Smooth muscle cell of the brain vasculature (primary cell): ENCODE measurements at places on chromosomes 1 and 21.

- no peak for DNase-seq
These were observed 30.6 kb downstream of the KCND3 start for GRCh38 chr1:111958851-111959250.

GRCh38 chr1:30413606-30414005 lies 309.8 kb downstream of the MATN1 start:
- DNase-seq, result no peak

DNA sequence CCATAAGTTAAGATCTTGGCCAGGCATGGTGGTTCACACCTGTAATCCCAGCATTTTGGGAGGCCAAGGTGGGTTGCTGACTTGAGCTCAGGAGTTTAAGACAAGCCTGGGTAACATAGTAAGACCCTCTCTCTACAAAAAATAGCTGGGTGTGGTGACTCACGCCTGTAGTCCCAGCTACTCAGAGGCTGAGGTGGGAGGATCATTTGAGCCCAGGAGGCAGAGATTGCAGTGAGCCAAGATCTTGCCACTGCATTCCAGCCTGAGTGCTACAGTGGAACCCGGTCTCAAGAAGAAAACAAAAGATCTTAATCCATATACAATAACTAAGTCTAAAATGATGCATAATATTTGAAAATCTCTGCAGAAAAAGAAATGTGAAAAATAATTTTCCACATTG lies 165.5 kb upstream of the NR5A2 start:
- no peak for DNase-seq

DNA sequence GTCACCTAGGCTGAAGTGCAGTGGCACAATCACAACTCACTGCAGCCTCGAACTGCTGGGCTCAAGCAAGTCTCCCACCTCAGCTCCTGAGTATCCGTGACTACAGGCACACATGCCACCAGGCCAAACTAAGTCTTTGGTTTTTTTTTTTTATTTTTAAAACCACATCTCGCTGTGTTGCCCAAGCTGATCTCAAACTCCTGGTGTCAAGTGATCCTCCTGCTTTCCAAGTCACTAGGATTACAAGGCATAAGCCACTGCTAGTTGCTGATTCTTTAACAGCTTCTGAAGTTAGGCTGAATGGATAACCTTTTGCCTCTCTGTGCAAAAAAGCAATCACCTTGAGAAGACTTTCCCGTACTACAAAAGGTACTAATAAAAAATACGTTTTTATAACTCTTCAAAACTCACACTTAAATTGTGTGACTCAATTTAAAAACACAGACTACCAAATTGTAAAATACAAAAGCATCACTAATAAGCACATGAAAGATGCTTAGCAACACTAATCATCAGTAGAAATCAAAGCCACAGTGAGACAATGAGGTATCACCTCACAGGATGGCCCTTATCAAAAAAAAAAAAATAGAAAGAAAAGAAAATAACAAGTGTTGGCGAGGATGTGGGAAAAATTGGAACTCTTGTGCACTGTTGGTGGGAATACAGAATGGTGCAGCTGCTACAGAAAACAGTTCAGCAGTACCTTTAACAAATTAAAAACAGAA lies 40.3 kb downstream of the PTPN14 start:
- no peak for DNase-seq

DNA sequence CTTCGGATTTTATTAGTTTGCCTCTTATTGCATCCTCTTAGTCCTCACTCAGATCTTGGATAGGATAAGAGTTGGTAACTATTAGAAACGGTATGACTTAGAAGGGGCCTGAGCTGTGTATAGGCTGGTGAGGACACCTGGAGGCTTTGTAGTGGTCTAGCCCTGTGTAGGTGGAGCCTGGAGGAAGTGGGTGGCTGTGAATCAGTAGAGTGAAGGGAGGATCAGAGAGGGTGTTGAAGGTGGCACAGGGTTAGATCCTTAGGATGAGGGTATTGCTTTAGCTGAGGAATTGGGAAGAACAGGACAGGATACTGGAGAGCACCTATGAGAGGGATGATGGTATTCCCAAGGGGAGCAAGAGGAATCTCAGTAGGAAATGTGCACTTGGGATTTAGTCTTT lies 5.7 kb downstream of the VANGL1 start:
- no peak for DNase-seq

DNA sequence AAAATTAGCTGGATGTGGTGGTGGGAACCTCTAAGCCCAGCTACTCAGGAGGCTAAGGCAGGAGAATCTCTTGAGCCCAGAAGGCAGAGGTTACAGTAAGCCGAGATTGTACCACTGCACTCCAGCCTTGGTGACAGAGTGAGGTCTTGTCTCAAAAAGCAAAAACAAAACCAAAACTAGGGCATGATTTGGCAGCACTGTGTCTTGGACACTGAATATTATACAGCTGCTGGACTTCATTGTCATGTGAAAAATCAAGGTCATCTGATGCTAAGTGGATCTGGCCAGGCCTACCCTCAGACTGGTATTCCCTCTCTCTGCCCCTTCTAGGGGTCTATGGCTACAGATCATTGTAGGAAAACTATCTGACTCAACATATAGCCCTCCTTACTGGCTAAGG lies 55.2 kb upstream of the MRPS6 start:
- DNase-seq, result no peak

DNA sequence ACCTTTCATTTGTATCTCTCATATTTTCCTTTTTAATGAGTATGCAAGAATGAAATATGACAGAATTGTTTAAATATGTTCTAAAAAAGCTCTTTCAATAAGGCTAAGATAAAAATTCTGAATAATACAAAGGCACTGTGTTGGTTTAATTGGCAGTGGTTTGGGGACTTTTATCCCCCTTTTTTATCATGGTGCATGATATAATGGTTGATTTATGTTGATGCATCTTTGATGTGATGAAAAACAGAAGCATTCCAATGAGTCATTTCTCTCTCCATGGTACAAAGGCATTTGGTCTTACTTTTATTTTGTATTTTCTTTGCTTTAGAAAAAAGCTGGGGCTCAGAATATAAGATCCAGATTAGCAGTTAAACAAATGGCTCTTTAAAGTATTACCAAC lies 127.2 kb upstream of the GREM2 start:
- no peak for DNase-seq

DNA sequence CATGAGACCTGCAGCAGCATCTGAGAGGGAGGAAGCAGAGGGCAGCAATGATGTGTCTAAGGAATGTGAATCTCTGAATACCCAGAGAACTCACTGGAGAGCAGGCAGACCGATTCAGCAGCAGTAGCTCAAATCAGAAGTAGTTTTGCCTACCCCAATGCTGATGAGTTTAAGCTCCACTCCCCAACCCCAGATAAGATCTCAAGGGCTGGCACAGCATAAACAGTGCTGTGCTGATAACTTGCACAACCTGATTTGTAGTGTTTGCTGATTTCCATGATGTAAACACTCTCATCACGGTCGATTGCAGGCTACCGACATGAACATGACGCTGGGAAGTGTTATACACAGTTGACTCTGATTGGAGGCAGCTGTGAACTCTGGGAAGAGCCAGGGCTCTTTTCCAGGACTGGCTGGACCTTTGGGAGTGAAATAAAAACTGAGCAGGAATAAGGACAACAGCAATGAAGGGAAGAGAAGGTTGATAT lies 11.2 kb upstream of the HMGCS2 start:
- no peak for DNase-seq

- DNase-seq, result no peak
These were observed 23.3 kb upstream of the ARTN start for GRCh38 chr1:43910343-43910742.

- DNase-seq, result no peak
These were observed 17.7 kb downstream of the TBX15 start for GRCh38 chr1:118970451-118970850.

GRCh38 chr1:161999301-162000052 lies 24.2 kb downstream of the OLFML2B start:
- no peak for DNase-seq
